ENCODE measurements at places on chromosomes 6 and 20.
A peak's percentile ranks its signal among the peaks of the same experiment; 100 is the strongest.

DNA sequence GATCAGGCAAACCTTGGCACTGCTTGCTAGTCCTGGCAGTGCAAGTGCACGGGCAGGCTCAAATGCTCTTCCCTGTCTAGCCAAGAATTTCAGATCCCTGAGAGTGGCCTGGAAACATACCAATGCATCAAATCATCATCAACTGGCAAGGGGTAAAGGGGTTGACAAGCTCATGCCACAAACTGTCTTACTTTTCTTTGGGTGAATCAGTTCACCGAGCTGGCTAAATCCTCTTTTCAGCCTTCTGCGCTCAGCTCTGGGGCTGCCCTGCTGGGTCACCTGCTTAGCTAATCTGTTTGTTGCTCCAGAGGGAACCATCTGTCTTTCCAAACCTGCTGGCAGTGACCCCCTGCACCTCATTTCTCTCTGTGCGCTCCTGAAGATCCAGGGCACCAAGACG, 59.5 kb downstream of the LYRM4 start:
- DNase-seq, result no peak

GRCh38 chr6:47592131-47592840, 106.1 kb upstream of the ADGRF4 start:
- no peak for DNase-seq

GRCh38 chr6:108592371-108593337, 31.9 kb downstream of the FOXO3 start:
- DNase-seq, result peak; percentile 84

- DNase-seq, result peak; percentile 36
Measured at GRCh38 chr6:14316651-14317386, 199.2 kb downstream of the CD83 start.

DNA sequence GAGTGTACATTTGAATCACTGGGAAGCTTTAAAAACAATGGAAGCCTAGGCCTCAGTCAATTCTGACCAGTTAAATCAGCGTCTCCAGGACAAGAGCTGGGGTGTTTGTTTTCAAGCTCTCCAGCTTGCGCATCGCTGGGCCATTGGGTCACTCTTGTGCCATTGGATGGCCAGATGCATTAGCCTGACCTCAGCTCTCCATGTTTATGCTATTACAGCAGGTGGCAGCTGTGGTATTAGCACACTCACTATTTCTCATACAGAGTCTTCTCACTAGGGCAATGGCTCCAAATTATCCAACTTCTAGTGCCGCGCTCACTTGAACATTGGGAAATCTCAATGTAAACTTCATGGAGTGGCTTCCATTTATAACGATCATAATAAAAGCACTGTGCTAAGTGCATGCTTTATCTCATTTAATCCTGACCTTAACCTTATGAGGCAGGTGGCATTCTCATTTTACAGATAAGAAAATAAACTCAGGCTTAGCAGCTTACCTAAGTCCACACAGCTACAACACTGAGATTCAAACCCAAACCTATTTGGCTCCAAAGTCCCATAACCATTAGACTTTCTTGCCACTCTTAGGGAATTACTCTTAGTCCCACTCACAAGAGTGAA, 108.8 kb downstream of the PPP1R14C start:
- no peak for DNase-seq
